Stimulated activated CD4-positive, alpha-beta T cell treated with anti-CD3 and anti-CD28 coated beads, Interleukin-12 subunit alpha, Interleukin-12 subunit beta, amount 100 ng/mL, for 24 hours (primary cell): ENCODE measurements at places on chromosomes 4 and X.

- no peak for DNase-seq
Observed at GRCh38 chrX:41096339-41096955, 11.2 kb downstream of the USP9X start.

- DNase-seq: no peak
Observed at GRCh38 chrX:47500554-47500953, 17.5 kb upstream of the ZNF41 start.

DNA sequence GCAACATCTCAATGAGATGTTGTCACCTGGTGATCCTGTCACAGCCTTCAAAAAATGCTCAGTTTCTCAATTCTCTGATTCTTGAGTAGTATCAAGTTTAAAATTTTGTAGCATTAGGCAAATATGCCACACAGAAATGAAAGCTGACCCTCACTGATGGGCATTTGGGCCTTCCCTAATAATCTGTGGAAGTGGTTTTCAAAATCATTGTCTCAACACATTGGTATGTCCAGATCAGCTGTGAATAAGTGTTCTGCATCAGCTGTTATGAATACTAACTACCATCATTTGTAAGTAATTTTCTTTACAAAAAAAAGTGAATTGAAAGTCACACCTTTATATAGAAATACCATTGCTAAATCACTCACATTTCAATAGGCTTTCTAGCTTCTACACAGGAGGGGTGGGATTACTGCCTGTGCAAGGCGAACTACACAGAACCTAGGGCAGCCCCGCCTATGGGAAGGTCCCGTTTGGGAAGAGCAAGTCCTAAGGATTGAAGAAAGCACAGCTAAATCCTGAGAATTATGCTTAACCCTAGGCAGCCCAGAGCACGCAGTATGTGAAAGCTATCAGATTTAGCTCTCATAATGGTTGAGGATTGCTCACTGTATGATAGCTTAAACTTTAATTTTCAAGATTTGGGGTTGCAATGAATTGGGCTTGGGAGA is 73.4 kb downstream of the GPC3 start:
- DNase-seq: no peak

- no peak for DNase-seq
Observed at GRCh38 chr4:163732473-163732872, 238.0 kb downstream of the TMA16 start.

DNA sequence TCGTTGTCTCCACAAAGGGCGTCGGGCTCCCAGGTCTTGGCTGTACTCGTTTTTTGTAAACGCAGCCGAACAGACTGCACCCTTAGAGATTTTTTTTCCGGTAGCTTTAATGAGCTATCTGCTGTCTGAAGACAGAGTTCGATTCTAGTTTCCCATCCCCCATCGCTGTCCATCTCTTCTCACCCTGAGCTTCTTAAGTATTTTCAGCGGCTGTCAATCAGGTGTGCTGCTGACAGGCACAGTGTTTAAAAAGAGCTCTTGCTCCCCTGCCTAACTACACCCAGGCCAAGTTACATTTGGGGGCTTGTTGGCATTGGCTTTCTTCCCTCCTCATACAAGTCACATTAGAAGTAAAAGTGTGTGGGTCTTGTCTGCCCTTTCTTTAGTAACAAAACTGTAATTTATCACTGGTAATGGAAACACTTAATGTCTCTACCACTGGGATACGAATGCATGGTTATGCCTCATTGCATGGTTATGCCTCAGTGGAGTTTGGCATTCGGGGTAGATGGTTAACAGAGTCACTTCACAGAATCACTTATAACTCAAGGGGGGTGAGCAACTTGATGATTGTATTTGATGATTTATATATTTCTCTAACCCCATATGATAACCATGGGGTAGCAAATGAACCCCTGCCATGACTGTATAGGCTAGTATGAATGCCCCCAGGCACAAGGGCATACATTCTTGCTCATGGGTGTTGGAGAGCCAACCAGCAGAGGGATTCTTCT is 1.4 kb upstream of the ARHGAP6 start:
- no peak for DNase-seq

DNA sequence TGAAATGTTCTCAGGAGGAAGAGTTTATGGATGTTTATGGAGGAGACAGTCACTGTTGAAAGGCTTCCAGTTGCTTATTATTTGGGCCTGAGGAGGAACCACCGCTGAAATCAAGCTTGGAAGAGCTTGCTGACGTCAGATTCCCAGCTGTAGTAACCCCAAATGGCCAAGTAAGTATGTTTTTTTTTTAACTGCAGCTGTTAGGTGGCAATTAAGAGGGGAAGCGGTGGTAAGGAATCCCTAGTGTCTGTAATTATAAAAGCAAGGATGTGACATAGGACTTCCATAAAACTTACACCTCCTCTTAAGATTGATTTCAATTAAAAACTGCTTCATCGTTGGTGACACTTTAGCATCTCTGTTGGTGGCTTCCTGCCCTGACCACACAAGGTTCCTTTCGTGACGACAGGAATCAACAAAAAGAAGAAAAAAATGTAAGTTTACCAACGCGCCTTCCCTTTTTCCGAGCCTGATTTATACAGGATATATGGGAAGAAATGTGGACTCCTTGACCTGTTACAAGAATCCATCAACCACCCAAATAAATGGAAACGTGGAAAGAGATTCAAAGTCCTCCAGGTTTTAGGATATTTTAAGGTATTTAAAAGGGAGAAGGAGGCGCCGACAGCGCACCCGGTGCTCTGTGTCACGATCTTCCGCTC is 884 bp downstream of the RELL1 start:
- DNase-seq: no peak

GRCh38 chr4:152464030-152464823 is 71.7 kb downstream of the FBXW7 start:
- no peak for DNase-seq

GRCh38 chr4:6608758-6609414 is 31.6 kb upstream of the MRFAP1 start:
- no peak for DNase-seq

DNA sequence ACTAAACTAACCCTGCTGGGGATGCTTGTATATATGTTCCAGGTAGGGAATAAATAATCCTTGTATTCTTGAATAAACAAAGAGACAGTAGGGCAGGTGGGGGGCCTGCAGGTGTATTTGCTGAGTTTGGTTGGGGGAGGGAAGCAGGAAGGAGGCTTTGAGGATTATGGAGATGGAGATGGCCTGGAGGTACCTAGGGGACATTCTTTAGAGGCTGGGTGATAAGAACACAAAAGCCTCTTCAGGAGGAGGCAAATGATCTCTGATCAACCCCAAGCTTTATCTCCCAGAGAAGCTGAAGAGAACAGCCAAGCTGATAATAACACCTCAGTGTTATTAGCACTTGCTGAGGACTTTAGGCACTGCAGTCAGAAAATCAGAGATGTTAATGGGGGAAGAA is 187.7 kb downstream of the MGST2 start:
- DNase-seq: no peak

DNA sequence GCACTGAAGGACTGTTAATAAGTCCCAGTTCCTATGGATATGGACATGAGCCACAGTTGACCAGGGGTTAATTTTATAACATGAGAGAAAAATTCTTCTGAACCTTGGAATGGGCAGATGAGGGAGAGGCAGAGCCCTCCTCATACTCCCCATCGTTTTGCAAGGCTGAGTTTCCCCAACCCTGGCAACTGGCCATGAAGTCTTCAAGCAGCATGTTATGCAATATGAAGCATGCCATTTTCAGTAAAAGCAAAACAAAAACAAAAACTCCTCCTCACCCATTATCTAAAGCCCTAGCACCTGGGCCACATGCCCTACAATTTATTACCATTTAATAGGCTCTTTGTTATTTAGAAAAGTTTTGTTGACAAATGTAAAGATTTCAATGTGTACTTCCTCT is 64.5 kb downstream of the GPC4 start:
- no peak for DNase-seq

DNA sequence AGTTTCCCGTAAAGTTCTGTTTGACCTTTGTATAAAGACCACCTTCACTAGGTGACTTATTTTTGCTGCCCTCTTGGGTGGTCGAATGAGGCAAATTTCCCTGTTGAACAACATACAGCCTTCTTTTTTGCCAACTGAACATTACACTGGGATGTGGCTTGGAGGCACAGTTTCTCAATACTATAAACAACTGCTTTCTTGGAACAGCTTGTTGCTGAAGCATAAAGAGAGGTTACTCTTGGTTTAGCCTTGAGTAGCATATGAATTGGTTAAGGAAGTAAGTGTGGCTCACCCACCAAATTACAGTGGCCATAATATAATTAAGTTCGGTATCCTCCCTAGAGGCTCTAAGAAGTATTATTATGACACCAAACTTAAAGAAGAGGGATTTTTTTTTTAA is 40.0 kb downstream of the HHIP start:
- no peak for DNase-seq

GRCh38 chr4:113749178-113749577 is 12.4 kb downstream of the CAMK2D start:
- DNase-seq: no peak

DNA sequence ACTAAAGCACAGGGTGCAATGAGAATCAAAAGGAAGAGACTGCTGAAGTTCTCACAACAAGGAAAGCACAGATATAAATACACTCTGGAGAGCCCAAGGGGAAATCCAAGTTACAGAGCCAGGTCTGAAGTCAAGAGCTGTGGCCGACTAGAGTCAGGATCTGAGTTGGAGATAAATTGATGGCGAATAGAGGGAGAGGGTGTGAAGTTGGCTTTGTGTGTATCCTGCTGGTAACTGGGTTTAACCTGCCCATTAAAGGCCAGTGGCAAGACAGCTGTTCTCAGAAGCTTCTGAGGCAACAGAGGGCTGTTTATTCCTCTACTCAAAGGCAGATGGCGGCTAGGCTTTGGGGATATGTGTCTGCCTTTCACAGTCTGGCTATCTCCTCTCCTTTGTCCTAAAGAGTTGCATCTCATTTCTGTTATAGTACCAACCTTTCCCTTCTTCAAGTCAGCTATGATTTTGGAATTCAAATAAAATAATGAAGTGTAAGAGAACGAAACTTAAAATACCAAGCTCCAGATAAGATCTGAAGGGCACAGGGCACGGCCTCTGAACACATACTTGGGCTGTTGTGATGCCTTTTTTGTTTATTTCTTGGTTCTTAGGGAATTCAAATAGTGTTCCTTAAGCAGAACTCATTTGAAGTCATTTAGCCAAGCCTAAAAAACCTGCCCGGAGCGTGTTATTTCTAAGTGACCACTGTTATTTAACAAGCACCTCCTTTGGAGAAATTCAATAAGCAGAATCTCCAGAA is 142.1 kb downstream of the APBB2 start:
- no peak for DNase-seq

DNA sequence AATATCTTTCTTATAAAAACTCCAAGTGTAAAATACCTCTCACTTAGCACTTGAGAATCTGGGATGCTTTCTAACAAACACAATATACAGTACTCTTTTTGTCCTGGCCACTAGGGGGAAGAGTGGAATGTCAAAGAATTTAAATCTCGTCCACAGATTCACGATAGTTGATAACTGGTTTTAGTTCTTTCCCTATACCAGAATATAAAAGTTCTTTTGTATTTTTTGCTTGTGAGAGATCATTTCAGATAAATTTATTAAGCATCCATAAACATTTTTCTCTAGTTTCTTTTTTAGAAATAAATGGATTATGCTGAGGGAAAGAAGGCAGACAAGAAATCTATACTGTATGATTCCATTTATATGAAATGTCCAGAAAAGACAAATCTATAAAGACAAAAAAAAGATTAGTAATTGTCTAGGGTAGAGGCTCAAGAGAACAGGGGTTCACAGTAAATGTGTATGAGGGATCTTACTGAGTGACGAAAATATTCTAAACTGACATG is 50.4 kb downstream of the MGARP start:
- DNase-seq: no peak

GRCh38 chr4:151600432-151600831 is 160.4 kb downstream of the GATB start:
- DNase-seq: no peak

- no peak for DNase-seq
Observed at GRCh38 chr4:89878611-89879010, 16.0 kb upstream of the MMRN1 start.

- no peak for DNase-seq
Observed at GRCh38 chr4:76011700-76012387, 4.5 kb upstream of the CXCL9 start.

DNA sequence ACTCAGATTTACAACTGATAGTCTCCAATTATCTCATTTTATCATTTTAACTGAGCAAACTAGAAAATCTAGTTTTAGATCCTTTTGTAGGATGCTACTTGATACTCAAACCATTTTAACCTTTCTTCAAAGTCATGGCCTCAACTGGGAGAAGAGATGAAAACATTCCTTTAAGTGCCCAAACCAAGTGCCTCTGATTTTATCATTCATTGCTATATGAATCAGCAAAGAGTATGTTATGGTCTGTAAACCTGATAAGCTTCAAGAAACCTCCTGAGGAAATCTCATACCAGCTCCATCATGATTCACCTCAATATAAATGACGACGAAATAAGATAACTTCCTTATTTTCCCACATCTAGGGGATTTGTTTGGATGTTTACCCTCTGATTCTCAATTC is 119.9 kb downstream of the FAM13A start:
- DNase-seq: no peak

DNA sequence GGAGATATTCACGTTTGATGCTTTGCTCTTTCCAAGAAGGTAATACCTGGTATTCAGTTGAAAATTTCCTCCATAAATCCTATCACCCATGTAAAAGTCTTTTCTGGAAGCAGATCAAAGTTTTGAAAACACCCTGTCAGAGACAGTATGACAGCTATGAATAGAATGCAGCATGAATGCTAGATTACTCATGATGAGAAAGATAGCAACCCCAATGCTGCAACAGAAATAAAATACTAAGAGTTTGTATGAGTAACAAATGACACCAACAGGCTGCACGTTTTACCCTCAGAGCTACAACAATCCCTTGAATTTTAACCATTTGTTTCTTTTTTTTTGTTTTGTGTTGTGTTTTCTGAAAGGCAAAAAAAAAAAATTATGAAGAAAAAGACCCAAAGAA is 108.6 kb downstream of the ARHGAP6 start:
- DNase-seq: no peak

GRCh38 chr4:48667148-48667547 is 112.9 kb downstream of the FRYL start:
- DNase-seq: no peak

GRCh38 chr4:75338352-75338880 is 175.8 kb downstream of the RCHY1 start:
- DNase-seq: no peak

DNA sequence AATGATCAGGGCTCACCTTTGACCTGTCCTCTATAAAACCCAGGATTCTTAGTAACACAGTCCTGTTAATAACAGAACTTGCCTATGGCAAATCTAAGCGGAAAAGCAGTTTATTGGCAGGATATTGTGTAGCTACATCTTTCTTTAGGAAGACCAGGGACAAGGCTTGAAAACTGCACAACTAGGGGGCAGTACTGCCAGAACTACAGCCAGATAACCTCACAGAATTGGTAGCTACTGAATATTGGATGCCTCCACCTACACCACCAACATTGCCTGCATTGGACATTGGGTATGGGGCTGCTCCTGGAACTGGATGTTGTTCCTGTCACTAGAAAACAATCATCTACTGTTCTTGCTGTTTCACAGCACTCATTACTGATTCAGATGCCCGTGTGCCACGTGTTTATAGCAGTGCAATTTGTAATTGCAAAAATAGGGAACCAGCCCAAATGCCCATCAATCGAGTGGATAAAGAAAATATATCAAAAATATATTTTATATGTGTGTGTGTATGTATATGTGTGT is 47.4 kb downstream of the REPS2 start:
- no peak for DNase-seq
